ENCODE measurements at places on chromosomes 3 and 15.
A peak's percentile ranks its signal among the peaks of the same experiment; 100 is the strongest.

DNA sequence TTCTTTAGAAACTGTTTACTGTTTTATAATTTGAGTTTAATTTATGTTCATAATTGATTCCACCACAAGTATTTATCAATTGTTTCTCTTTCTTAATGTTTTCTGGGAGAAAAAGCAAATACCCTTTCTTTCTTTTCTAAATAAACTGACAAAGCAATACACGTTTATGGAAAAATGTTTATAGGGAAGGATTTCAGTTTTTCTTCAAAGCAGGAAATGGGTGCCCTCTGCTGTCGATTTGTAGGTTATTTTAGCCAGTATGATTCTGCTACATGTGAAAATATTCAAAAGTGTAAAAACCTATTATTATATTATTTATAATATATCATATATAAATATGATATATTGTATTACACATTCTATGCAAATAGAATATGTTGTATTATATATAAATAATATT is 921.0 kb upstream of the ROBO1 start:
- no peak for DNase-seq

- DNase-seq: no peak
Measured at GRCh38 chr3:183330881-183331280, 77.8 kb downstream of the B3GNT5 start.

GRCh38 chr15:63212050-63213004 is 22.9 kb downstream of the RAB8B start:
- DNase-seq: no peak

GRCh38 chr3:32685543-32686185 is 676 bp downstream of the CNOT10 start:
- DNase-seq: no peak

GRCh38 chr3:99624496-99625236 is 13.7 kb upstream of the COL8A1 start:
- no peak for DNase-seq

GRCh38 chr15:54556231-54556630 is 578.0 kb downstream of the UNC13C start:
- DNase-seq: no peak

DNA sequence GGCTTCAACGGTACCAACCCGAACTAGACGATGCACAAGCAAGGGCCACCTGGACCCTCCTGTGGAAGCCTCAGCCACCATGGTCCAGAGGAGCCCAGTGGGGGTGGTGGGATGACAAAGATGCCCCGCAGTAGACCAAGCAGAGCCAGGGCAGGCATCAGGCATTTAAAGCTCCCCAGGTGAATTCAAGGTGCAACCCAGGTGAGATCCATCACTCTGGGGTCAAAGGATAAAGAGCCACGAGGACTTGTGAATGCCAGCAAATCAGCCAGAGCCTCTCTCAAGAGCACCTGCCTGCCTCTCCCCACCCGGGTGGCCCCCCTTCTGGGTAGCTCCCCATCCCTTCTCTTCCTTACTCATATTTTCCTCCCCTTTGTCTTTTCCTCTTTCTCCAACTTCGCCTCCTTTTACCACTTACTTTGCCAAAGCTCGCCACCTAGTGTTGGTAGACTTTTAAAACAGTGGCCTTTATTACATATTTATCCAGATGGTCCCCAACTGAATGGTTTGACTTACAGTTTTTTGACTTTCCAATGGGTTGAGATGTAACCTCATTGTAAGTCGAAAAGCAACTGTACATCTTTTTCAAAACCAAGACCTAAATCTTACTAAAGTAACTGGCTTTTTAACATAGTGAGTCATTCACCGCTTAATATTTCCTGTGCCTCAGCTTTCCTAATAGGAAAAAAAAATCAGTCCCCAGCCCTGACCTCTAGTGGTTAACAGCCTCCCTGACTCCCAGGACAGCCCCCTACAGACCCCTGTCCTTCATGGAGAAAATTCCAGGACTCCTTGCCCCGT is 18.8 kb downstream of the PLA2G4F start:
- DNase-seq: peak; percentile 16

GRCh38 chr3:173732237-173732636 is 334.7 kb downstream of the NLGN1 start:
- no peak for DNase-seq

DNA sequence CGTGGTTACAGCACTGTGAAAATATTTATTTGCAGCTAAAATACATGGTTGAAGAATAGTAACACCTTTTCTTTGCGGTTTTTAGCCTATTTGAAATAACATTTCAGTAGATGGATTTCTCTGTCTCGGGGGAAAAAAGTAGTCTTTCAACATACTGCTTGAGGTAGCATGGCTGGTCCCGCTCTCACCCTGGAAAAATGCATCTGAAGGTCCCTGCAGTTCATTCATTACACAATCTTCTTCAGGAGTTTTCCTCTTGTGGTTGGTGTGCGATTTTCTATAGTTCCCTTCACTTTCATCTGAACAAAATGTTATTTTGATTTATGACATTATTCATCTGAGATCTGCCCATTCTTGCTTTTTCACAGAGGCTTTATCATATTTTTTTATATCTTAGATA is 75.9 kb downstream of the STRIT1 start:
- DNase-seq: no peak

- DNase-seq: no peak
Measured at GRCh38 chr15:87827131-87827530, 429.4 kb downstream of the NTRK3 start.

- DNase-seq: no peak
Measured at GRCh38 chr3:120778776-120779175, 36.2 kb downstream of the GTF2E1 start.

DNA sequence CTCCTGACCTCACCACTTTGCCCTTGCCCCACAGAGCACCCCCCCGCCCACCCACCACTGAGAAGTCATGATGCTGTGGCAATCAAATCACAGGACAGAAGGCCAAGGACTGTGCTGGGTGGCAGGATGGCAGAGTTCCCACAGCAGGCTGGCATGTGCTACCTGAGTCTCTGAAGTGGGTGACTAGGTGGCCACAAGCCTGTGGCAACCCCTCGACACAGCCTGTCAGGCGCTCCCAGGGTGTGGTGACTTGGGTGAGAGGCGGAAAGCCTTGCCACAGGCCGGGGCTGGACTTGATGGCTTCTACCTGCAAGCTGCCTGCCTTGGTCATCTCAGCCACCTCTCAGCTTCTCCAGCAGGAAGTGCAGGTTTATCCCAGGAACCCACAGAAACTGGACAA is 15.6 kb upstream of the DUSP7 start:
- no peak for DNase-seq

- no peak for DNase-seq
Measured at GRCh38 chr3:79233431-79234060, 534.3 kb downstream of the ROBO1 start.

DNA sequence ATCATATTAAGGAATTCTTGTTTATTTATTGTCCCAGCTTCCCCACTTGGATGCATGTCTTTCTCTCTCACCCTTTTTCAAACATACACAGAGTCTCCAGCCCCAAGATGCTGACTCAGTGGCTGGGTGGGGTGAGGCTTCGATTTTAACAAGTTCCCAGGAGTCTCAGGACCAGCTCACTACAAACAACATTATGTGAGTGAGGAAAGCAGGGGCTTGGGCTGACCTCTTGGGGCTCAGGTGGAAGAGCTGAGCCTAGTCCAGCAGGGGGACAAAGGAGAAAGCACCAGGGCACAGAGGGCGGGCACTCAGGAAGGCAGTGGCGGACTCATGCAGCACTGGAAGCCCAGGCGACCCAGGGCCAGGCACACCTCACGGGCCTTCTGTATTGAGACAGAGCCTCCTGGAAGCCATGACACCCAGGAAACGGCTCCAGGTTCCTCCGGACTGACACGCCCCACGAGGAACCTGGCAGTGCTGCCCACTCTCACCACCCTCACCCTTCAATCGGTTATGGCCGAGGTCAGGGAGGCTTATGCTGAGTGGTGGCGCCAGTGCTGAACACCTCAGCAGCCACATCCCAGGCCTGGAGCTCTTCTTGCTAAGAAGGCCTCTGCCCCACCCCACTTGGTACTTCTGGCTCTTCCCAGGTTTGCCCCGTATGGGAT is 97.4 kb downstream of the LRIG1 start:
- no peak for DNase-seq

DNA sequence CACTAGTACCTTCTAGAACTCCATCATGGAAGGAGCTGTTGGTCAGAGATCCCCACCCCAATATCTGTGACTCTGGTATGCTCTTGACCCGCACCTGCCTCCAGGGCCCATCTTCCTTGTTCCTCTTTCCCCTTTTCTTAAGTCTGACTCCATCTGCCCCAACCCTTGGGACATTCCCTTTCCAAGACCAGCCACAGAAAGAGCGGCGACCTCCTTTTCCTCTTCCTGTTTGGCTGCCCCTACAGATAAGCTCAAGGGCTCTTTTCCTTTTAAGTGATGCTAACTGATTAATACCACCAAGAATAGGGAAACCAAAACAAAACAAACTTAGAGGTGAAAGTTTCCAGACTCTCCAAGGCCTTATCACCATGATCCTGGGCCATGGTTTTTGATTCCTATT is 21.9 kb upstream of the ATP8B4 start:
- no peak for DNase-seq

GRCh38 chr3:60542995-60543394 is 708.3 kb downstream of the FHIT start:
- DNase-seq: no peak

GRCh38 chr3:129259612-129260477 is 10.4 kb downstream of the COPG1 start:
- DNase-seq: no peak

- no peak for DNase-seq
Measured at GRCh38 chr3:187522890-187523289, 147.3 kb downstream of the SST start.

GRCh38 chr3:13135811-13136321 is 62.6 kb upstream of the IQSEC1 start:
- DNase-seq: no peak

DNA sequence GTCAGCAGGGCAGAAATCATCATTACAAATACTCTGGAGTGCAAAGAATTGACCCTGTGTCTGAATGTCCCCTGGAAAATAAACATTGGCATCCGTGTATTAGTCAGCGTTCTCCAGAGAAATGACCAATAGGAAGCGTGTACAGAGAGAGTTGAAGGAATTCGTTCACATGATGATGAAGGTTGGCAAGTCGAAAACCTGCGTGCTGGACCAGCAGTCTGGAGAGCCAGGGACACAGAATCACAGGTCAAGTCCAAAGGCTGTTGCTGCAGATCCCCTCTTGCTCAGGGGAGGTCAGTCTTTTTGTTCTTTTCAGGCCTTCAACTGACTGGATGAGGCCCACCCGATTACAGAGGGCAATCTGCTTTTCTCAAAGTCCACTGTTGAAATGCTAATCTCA is 16.6 kb downstream of the GP9 start:
- DNase-seq: no peak

DNA sequence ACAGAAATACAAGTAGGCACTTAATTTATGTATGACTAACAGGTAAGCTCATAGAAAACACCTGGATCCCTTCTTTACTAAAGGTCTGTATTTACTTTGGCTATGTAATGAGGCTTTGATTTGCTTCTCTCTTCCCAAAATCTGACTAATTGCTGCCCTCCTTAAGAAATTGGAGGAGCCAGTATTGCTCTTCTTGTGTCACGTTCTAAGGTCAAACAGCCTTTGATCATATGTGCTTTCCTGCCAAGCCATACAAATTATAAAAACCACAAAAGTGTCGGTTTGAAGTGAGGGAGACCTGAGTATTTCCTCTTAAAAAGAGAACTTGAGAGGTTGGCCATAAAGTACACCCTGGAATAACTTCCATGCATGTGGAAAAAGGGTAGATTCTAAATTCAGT is 112.1 kb upstream of the MB21D2 start:
- no peak for DNase-seq

- no peak for DNase-seq
Measured at GRCh38 chr3:17110660-17111396, 226.1 kb downstream of the PLCL2 start.

DNA sequence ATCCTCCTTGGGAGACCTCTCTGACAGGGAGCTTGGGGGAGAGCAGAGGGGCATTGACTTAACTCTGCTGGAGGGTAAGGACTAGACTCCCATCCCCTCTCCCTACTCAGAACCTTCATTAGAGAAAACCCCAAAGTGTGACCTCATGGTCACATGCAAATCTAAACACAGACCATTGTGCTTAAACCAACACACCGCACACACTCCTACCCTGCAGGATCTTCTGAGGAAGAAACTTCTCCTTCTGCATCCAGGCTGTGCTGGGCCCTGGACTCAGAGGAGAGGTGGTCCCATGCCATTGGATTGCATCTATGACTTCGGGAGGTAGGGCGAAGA is 805 bp upstream of the PARP16 start:
- no peak for DNase-seq

DNA sequence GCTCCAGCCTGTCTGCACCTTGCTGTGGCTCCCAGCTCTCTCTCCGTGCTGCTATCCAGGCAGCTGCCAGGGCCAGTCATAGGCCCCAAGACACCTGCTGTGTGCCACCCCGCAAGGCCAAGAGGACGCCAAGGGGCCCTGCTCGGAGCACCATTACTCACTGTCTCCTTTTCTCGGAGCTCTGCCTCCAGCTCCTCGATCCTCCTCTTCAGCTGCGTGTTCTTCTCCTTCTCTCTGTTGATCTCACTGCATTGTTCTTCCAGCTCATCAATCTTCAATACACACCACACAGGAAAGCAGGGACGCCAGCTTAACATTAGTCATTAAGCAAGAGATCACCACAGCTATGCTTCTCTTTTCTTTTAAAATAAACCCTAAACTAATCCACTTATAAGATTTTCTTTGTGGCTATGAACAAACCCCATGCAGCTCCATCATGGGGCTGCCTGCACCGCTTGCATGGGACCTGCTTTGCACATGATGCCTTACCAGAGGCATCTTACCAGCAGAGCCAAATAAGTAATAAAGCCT is 42.6 kb downstream of the WHAMM start:
- no peak for DNase-seq

- no peak for DNase-seq
Measured at GRCh38 chr15:34047893-34048775, 9.1 kb upstream of the AVEN start.

- DNase-seq: no peak
Measured at GRCh38 chr3:168021737-168022450, 73.8 kb downstream of the GOLIM4 start.

GRCh38 chr3:141840737-141841544 is 35.5 kb upstream of the ATP1B3 start:
- no peak for DNase-seq

GRCh38 chr3:14404631-14405359 is 2.4 kb downstream of the SLC6A6 start:
- DNase-seq: no peak

DNA sequence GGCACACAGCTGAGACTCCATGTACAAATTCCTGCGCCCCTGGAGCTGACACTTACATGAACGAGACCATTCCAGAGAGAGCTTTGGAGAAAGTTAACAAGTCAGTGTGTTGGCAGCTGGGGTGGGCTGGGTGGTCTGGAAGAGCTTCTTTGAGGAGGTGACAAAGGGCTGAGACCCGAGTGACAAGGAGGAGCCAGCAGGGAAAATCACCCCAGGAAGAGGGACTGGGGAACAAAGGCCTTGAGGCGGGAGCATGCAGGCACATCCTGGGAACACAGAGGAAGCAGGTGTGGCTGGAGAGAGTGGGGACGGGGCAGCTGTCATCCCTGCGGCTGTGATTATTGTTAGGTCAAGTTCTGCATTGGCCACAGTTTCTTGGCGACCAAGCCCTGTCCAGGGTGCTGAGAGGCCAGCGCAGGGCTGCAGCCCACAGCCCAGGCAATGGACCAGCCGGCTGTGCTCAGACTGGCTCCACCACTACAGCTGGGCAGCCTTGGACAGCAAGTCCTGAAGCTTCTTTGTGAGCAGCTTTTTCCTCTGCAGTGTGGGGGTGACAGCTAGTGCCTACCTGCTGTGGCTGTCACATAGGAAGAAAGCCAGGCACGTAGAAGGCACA is 34.2 kb upstream of the PRR23E start:
- no peak for DNase-seq

- DNase-seq: no peak
Measured at GRCh38 chr3:14764331-14765059, 54.3 kb upstream of the FGD5 start.

- DNase-seq: no peak
Measured at GRCh38 chr3:24156466-24156865, 211.4 kb downstream of the NR1D2 start.

Measured in stimulated activated CD4-positive, alpha-beta T cell treated with anti-CD3 and anti-CD28 coated beads, Interleukin-2, amount 100 ng/mL, for 24 hours (primary cell).